Iris pigment epithelial cell (primary cell): ENCODE measurements at places on chromosomes 7 and 10.

DNA sequence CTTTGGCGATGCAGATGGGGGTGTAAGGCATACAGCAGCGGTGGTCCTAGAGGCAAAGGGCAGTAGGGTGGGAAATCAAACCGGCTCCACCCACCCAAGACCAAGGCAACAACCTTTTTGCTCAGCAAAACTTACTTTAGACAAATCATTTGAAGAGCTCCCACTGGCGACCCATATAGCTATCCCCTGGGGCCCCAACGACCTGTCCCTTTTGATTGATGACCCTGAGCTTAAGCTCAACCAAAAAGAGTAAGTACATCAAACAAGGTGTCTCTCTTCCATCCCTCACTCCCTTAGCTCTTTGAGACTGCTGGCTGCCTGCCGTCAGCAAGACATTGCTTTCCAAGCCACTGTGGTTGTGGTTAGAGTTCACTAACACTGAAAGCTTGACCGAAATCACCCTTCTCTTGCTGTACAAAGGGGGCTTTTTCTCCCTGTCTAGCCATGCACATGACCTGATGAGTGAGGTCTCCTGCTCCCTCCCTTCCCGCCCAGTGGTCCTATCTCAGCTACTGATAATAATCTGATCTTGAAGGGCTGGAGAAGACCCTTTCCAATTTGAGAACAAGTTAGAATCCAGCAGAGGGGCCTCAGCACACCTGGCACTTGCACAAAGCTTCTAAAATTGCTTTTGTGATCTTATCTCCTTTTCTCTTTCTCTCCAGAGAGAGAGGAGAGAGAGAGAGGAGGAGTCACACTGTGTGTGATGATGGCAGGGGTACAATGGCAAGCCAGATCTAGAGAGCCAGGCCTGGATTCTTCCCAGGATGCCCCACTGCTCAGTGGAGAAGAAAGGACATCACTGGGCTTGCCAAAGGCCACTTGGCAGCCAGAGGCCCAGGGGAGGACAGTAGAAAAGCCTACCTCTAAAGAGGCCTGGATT lies 42.2 kb downstream of the XPNPEP1 start:
- no peak for DNase-seq

DNA sequence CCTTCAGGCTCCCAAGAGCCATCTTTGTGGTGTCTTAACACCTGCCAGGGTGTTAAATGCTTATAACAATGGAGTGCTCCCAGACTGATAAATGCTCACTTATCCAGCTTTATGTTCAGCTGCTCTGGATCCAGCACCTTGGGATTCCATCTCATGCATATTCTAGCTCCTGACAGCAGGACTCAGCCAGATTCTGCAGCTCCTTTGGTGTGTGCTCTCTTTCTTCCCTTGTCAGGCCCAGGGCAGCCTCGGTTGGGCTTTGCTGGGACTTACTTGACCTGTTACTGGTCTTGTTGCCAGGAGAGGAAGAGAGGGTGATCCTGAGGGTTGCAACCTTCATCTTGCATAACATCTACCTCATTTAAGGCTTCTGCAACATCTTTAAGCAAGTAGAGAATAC lies 59.4 kb upstream of the CCNY start:
- DNase-seq, result no peak

GRCh38 chr10:6256439-6256838 lies 53.7 kb downstream of the PFKFB3 start:
- DNase-seq, result no peak

DNA sequence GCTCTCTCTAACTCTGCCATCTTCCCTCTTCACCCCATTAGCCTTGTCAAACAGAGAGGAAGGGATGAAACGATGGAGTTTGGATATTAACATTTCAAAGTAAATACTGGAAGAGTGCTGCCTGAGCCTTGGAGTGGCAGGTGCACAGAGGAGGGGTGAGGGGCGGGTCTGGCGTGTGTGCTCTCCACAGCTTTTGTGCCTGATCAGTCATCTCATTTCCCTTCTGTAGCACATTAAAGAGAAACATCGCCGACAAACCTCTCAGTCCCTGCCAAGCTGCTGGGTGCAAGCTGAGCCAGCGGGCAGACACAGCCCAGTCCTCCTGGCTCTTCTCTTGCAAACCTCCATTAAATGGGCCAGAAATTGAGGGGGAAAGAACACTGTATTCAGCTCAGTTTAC lies 76.2 kb downstream of the SLIT1 start:
- no peak for DNase-seq

- DNase-seq, result no peak
Measured at GRCh38 chr10:52313256-52313932, 687 bp upstream of the DKK1 start.

- peak; percentile 76 for DNase-seq
Measured at GRCh38 chr10:79070606-79071395, 2.0 kb downstream of the ZMIZ1 start.

- DNase-seq, result peak; percentile 32
Measured at GRCh38 chr10:29239569-29240472, 49.0 kb upstream of the LYZL1 start.

- no peak for DNase-seq
Measured at GRCh38 chr10:77075926-77076325, 561.7 kb downstream of the KCNMA1 start.

GRCh38 chr10:119139464-119140067 lies 25.9 kb downstream of the SFXN4 start:
- peak; percentile 38 for DNase-seq

GRCh38 chr10:1168763-1169162 lies 112.6 kb downstream of the WDR37 start:
- no peak for DNase-seq

GRCh38 chr10:60135020-60135419 lies 228.7 kb upstream of the CCDC6 start:
- DNase-seq, result no peak

DNA sequence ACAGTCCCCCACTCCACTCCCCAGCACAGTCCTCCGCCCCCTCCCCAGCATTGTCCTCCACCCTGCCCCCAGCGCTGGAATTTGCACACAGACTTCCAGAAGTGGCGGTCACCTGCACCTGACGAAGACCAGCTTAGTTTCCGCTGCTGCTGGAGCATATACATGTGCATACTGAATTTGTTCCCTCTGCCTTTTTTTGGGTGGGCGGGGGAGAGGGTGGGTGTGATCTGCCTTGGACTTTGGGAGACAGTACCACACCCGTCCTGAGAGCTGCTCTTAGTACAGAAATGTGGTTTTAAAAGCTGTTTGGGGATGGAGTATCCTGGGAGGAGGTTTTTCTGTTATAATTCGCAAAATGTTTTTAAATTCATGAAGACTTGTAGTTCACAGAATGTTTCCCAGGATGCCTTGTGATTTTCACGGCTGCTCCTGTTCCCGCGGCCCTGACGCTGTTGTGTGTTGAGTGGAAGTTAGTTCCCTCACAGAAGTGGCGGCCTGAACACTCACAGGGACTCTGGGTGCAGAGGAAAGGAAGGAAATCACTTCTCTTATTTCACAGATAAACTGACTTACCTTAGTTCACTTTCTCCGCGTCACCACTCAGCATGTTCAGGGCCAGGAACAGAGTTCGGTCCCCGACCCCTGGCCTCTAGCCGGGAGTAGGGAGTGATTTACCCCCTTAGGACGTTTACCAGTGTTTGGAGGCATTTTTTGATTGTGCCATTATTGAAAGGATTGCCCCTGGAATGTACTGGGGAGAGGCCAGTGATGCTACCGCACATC lies 18.6 kb downstream of the PFKP start:
- DNase-seq, result no peak
